ENCODE measurements at places on chromosomes 2 and 18.
A peak's percentile ranks its signal among the peaks of the same experiment; 100 is the strongest.

- DNase-seq, result peak; percentile 33
These were observed 14.7 kb upstream of the SLC4A3 start for GRCh38 chr2:219612577-219613286.

- no peak for DNase-seq
These were observed 4.5 kb upstream of the CYP27A1 start for GRCh38 chr2:218777276-218777990.

- DNase-seq, result no peak
These were observed 453.3 kb upstream of the SALL3 start for GRCh38 chr18:78526275-78526674.

GRCh38 chr2:167355821-167356220 lies 467.5 kb downstream of the XIRP2 start:
- DNase-seq, result no peak

GRCh38 chr2:78546843-78547242 lies 478.7 kb upstream of the REG3G start:
- DNase-seq, result no peak

GRCh38 chr2:150280231-150280630 lies 207.2 kb downstream of the RND3 start:
- DNase-seq, result no peak

- DNase-seq, result no peak
These were observed 214.2 kb downstream of the DYSF start for GRCh38 chr2:71667256-71668182.

DNA sequence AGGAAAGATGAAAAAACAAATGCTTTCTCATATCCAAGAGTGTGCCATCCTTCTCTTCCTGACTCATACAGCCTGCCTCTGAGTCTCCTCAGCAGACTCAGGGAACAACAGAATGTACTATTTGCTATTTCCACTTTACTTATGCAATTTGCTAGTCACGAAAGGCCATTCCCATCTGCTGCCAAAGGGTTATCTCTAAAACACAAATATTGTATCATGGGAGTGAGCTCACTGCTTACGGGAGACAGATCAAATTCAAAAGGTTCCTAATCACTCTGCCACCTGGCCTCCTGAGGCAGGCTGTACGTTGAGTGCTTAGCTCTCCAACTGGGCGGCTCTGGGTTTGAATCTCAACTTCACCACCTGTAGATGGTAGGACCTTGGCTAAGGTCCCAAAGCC lies 92.0 kb downstream of the GAREM1 start:
- no peak for DNase-seq

DNA sequence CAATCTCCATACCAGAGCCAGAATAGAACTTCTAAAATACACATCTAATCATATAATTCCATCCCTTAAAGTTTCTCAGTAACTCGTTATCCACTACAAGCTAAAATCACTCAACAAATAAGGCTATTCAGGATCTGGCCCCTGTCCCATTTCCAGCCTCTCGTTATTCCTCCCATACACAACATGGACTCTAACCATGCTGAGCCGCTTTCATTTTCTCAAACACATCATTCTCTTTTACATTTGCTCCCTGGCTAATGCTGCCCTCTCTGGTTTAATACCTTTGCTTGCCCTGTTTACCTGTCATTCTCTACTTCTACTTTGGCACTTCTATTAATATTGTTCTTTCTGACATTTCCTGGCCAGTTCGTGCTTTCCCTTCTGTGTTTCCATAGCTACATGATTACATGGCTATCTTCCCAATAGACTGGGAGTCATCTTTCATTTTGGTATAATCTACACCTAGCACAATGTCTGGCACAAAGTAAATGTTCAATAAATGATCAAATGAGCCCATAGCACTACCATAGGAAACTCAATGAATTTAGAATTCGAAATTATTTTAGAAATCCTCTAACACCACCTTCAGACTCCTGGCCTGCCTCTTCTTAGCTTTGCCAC lies 163.6 kb upstream of the VRK2 start:
- no peak for DNase-seq

GRCh38 chr18:58896734-58897508 lies 32.2 kb downstream of the ZNF532 start:
- no peak for DNase-seq

DNA sequence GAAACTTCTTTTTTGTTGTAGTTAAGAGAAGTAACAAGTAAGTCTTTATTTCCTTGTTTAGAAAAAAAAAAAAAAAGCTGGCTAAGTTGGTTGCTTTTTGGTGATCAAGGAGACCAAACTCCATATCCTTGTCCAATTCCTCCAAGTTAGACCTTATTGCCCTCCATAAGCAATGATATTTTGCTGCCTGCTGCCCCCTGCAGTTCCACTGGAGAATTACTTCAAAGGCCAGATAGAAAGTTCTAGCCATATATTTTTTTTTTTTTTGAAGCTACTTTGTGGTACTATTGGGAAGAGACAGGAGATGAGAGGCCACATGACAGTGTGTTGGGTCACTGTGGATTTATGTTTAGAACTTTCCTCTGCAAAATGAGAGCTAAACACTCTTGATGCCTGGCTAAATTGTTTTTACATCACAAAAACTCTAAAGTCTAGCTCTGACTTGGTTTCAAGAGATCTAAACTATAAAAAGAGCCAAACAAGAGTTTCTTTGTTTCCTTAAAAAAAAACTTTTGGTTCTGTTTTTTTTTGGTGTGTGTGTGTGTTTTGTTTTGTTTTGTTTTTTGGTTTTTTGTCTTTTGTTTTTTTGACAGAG lies 80.7 kb upstream of the RASGRP3 start:
- peak; percentile 42 for DNase-seq

GRCh38 chr18:13871701-13872100 lies 43.6 kb downstream of the MC2R start:
- no peak for DNase-seq

DNA sequence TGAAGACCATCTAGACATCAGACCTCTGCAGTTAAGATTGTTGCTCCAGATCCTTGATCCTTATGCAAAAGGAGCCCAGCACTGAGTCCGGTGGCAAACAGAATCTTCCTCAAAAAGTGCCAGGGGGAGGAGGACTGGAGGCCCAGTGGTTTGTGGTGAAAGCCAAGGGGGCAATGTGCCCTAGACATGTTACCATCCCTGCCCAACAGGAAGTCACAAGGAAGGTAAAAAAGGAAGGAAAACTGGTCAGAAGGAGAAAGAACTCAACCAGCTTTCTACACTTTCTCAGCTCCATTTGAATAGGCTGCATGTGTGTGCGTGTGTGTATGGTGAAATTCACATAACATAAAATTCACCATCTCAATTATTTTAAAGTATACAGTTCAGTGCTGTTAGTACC lies 25.0 kb upstream of the KDM3A start:
- no peak for DNase-seq

DNA sequence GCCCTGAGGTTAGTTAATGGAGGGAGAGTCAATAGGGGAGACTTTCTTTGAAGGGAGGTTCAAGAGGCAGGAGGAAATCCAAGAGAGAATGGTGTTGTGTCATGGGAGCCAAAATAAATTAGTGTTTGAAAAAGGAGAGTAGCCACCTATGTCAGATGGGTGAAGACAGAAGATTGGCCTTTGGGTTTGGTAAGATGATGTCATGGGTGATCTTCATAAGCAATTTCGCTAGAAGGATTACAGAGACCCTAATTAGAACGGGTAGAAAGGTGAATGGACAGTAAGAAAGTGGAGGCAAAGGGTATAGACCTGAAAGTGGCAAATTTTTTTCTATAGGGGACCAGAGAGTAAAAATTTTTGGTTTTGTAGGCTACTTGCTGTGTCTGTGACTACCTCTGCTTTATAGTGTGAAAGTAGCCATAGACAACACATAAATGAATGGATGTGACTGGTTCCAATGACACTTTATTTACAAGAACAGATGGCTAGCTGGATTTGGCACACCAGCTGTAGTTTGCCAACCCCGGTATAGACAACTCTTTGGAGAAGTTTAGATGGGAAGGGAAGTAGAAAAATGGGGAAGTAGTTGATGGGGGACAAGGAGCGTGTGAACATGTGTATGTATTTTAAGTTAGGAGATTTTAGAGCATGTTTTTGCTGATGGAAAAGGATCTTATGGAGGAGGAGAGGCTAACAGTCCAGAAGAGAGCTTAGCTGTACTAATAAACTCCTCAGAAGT lies 9.3 kb downstream of the STAMBP start:
- no peak for DNase-seq

DNA sequence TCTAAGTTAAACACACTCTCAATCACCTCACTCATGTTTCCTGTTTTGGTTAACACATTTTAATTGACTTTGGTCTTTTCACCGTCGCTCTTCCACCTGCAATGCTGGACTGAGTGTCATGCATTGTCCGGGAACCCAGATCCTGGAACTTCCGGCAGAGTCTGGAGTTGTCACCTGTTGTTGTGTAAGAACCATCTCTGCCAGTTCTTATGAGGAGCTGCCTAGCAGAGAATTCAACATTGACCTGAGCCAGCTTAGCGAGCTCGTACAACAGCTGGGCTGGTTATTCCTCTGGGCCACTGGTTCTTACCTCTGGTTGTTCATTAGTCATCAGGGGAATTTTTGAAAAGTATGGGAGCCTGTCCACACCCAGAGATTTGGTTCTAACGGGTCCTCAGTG lies 75.7 kb downstream of the BCL2L11 start:
- no peak for DNase-seq

DNA sequence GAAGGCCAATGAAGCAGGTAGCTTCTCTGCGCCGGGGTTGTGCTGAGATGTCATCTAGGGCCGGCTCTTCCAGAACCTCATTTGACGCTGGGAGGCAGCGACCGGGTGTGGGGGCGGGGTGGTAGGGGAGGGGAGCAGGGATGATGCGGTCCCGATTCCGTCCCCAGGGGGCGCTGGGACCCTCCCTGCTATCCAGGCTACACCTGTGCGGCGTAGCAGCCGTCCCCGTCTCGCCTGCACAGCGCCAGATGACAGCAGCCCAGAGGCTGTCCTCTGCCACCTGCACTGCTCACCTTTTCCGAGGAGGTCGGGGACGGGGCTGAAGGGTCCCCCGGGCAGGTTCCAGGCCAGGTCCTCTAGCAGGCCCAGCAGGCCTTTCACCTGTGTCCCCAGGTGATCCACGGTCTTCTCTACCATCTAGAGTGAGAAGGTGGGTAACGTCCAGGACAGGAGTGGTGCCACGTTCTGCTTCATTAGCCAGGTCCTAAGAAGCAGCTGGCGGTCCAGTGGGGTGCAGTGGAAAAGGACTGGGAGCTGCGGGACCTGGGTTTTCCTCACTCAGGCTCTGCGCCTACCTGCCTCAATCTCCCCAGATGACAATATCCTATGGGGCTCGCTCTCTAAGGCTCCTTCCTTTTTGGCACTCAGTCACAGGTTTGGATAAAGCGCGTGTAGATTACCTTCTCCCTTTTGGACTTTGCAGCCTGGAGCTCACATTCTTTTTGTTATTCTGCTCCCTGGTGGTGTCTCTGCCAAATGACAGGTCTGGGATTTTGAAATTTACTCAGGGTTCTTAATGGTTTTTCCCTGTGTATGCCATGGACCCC lies 56.0 kb upstream of the RAB6C start:
- peak; percentile 12 for DNase-seq

DNA sequence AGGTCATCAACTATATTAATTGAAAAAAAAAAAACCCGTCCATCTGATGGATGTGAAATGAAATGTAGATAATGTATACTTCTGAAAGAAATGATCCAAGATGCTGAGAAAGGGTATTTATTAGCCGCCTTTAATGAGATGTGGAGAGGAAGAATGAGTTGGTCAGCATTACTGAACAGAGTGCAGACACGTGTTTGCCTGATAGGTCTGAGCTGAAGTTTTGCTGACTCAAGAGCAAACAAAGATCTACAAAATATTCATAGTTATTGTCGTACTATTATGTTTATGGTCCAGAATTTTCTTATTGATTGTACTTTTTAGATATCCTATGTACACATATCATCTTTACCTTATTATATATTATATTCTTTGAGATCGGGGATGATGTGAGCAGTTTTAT lies 235.3 kb downstream of the RDH14 start:
- no peak for DNase-seq

GRCh38 chr18:76660571-76661192 lies 161.7 kb upstream of the ZNF236 start:
- DNase-seq, result no peak

DNA sequence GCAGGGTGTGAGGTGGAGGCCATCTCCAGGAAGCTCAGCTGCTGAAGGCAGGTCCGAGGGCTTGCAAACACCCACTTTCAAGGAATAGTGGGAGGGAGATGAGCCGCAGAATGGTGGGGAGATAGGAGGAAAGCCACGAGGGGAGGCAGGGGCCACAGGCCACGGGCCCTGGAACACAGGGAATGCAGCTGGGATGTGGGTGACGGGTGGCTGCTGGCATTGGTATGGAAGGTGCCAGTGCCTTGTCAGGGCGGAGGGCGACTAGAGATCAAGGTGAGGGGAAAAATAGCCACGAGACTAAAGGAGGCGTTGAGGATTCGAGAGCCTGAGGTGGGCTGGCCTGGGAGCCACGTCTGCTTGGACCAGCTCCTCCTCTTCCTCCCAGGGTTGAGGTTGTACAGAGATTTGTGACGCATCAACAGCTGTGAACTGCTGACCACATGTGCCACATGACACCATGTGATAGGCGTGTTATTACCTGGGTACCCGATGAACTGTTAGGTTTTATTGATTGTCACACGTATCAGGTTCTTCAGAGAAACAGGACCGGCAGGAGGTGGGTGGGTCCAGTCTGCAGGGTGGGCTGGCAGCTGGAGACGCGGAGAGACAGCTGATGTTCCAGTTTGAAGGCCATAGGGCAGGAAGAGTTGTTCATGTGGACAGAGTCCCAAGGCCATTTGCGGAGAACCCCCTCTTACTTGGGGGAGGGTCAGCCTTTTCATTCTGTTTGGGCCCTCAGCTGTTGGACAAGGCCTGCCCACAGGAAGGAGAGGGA lies 9.9 kb downstream of the IMPA2 start:
- no peak for DNase-seq

DNA sequence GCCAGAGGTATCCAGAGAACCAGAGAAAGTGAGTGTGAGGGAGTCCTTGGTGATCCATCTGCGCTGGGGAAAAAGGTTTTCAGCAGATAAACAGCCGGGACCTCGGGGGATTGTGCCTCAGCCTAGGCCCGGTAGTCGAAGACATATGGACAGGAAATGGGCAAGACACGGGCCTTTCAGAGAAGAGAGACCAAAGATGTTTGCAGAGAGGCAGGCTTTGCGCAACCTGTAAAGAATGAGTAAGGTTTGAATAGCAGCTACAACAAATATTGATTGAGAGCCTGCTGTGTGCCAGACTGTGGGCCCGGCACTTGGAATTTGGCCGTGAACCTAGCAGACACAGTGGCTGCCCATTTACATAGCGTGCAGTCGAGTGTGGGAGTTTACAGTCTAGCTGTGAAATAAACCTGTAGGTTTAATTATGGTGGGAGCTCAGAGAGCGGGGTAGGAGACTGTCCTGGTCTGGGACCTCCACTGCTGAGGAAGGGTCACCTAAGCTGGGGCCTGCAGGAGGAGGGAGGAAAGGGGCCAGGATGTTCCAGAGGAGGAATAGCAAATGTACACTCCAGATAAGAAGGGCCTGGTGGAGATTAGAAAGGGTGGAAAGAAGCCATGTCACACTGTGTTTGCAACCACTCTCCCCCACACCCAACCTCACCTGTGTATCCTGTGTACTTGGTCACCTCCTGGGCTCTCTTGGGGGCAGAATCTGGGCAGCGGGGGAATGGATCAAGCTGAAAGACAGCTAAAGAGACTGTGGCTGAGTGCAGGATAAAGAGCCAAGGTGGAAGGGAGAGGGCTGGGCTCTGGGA lies 3.0 kb downstream of the SH2D6 start:
- no peak for DNase-seq

- DNase-seq, result no peak
These were observed 78.9 kb downstream of the KCNF1 start for GRCh38 chr2:10990561-10991111.
